ENCODE measurements at places on chromosomes 3 and 15. TPM values are rescaled to one million over a fixed set of nuclear protein-coding genes. Genes with fewer than 3 reads are reported as not detected.

Gene CHP1
- total RNA-seq, result 91.2 TPM

Gene KBTBD13
- 0.05 TPM for total RNA-seq

Gene CD276
- total RNA-seq, result 153 TPM

GRCh38 chr3:155244699-155245098 lies 48.8 kb downstream of the STRIT1 start:
- no peak for DNase-seq

DNA sequence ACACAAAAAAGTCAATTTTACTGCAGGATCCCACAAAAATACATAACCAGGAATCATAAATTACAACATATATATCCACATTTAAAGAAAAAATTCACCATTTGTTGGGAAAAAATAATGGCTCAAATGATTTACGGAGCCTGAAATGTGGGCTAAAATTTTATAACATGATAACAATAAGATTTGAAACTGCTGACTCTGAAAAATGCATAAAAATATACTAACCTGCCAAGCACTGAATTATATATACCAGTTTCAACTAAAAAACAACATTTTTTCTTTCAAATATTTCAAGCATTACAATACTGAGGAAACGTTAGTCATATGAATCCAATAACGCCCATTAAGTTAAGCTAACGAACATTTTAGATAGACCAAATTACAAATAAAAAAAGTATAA lies 12.2 kb upstream of the MYO5C start:
- DNase-seq, result no peak

- DNase-seq, result no peak
Measured at GRCh38 chr3:64928683-64929082, 240.9 kb upstream of the ADAMTS9 start.

Data from WTC11 (cell line).